ENCODE measurements at places on chromosomes 4 and X.
A peak's percentile ranks its signal among the peaks of the same experiment; 100 is the strongest.

DNA sequence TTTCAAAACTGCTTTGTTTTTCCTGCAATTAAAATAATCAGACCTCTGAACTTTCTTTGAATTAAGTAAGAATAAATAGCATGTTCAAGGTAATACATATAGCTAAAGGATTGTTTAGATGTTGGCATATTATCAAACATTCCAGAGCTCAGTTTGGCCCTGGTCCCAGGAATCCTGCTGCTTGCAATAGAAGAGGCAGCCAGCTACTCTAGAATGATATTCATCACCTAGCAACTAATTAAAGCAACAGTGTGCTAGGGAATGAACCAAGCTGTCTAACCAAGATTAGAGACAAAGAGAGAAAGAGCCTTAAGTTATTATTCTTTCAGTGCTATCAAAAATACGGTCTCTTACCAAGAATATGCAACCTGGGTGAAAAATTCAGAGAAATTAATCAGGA is 460.9 kb downstream of the GABRG1 start:
- no peak for DNase-seq

DNA sequence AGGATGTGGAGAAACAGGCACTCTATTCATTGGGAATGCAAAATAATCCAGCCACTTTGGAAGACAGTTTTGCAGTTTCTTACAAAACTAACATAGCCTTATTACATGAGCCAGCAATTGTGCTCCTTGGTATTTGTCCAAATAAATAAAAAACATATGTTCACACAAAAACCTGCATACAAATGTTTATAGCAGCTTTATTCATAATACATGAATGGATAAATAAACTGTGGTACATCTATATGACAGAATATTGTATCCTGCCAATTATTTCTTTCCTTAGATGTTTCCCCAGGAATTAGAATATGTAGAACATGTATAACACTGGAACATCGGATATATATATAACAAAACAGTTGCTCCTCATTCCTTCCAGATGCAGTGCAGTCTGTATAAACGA is 57.7 kb upstream of the VEGFC start:
- no peak for DNase-seq

GRCh38 chr4:105461621-105462382 is 12.1 kb downstream of the PPA2 start:
- DNase-seq, result no peak

GRCh38 chr4:61173799-61174198 is 26.3 kb upstream of the ADGRL3 start:
- DNase-seq, result no peak

DNA sequence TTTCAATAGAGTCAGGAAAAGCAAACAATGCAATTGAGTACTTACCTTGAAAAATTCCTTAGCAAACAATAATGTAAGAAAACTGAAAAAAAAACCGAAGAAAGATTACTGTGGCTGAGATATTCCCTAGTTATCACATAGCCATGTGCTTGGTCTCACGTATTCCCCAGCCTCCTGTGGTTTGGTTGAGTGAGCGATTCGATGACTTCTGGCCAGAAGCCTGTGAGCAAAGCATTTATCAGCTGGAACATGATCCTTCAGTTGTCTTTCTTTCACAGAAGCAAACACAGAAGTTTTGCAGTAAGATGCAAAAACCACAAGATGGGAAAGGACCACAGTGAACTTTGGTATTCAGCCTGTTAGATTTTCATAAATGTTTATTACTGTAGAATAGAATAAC is 1754.3 kb upstream of the AGA start:
- no peak for DNase-seq

DNA sequence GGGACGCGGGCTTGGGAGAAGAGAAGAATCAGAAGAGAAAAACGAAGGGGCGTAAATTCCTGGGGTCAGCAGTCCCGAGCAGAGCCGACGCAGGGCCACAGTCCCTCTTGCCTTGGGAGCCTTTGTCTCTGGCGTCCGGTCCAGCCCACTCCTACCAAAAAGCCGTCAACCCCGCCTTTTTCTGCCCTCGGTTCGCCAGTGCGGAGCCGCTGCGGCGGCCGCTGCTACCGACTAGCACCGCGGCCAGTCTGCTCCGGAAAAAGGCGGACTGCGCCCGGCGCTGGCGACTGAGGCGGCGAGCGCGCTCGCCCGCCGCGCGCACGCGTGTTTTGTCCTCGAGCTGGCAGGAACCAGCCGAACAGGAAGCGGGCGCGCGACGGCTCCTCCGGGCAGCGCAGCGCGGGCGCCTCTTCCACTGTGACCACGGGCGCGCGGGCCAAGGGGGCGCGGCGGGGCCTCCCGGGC is 502 bp downstream of the HNRNPDL start:
- DNase-seq, result no peak

- no peak for DNase-seq
Measured at GRCh38 chrX:114073926-114074325, 510.0 kb upstream of the HTR2C start.

- no peak for DNase-seq
Measured at GRCh38 chr4:55469979-55470378, 74.2 kb downstream of the TMEM165 start.

GRCh38 chr4:61950625-61951024 is 750.5 kb downstream of the ADGRL3 start:
- DNase-seq, result no peak

GRCh38 chr4:1027219-1027914 is 15.9 kb downstream of the FGFRL1 start:
- no peak for DNase-seq

GRCh38 chr4:81605271-81605670 is 133.6 kb upstream of the RASGEF1B start:
- no peak for DNase-seq

- no peak for DNase-seq
Measured at GRCh38 chr4:65825116-65825753, 154.9 kb upstream of the EPHA5 start.

DNA sequence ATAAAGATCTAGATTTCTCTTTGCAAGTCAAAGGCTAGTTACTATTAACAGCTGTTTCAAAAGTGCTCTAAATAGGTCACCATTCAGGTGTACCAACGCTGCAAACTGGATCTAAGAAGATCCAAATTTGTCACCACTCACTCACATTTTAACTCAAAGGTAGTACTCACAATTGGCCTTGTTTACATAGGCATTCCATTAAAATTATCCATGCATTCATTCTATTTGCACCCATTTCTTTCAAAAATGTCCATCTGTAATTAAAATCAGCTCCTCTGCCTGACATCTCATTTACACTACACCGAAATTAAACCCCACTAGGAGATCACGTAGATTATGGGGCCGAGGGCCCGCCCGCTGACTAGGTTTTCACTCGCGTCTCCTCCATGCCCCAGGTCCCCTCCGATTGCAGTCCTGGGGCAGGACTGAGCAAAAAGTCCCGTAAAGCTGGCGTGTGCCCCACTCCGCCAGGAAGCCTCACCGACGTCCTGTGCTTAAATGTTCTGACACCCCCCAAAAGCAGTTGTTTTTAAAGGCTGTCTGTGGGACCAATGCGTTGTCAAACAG is 1.3 kb upstream of the ING2 start:
- peak; percentile 21 for DNase-seq

DNA sequence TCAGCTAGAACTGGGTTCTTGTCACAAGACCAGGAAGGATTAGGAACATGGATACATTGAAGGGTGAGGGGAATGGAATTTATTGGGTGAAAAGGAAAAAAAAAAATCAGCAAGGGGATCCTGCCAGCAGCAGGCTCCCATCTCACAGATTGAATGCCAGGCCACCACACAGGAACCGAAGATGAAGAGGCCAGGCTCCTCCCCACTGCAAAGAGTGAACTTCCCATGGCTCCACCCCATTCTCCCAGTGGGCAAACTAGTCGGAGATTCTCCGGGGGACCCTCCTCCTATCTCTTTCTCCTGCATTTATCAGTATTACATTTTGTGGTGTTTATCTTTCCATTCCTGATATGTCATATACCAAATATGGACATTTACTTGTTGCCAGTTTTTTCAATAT is 46.0 kb upstream of the MAGED1 start:
- no peak for DNase-seq

DNA sequence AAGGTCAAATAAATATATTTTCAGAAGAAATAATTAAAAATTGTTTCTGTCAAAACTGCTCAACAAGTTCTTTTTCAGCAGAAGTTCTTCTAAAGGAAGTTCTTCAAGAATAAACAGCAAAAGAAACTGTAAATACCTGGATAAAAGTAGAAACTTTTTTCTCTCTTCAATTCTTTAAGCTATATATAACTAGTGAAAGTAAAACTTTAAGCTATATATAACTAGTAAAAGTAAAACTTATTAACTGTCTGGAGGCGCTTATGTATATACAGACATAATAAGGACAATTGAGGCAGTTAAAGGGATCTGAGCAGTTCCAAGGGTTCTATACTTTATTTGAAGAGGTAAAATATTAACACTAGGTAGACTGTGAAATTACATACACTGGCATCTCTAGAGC is 126.9 kb downstream of the LRBA start:
- DNase-seq, result no peak

- DNase-seq, result no peak
Measured at GRCh38 chrX:109040057-109040456, 303.7 kb upstream of the IRS4 start.

DNA sequence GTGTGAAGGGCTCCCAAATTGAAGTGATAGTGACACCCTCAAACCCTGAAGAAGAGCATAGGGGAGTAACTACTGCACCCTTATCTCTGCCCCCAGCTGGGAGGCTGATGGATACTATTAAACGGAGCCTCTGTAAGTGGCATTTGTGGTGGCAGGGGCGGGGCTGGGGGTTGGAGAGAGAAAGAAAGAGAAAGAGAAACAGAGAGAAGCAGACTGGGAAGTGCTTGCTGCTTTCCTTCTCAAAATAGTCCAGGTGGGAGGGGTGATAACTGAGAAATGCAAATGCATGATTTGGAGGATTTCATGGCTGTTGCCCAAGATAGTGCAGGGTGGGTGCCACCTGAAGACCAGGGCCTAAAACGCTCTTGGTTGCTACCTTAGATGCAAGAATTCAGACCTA is 253.5 kb upstream of the GATB start:
- DNase-seq, result peak; percentile 35

- no peak for DNase-seq
Measured at GRCh38 chrX:129718676-129719075, 20.1 kb upstream of the XPNPEP2 start.

DNA sequence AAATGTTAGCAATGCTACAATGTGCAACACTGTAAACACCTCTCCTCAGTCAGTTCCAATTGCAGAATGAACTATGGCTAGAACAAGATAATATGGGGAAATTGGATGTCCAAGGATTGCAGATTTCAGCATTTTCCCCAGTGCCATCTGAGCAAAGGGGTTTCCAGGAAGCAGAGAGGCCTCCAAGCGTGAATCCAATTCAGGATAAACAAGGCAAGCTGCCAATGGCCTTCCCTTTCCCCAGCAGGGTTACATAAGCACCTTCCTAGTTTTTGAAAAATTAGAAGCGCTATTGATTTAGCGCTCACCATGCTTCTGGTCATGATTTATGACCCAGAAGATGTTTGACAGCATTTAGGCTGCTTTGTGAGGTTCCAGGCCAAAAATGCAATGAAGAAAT is 223.0 kb upstream of the GATB start:
- DNase-seq, result no peak

DNA sequence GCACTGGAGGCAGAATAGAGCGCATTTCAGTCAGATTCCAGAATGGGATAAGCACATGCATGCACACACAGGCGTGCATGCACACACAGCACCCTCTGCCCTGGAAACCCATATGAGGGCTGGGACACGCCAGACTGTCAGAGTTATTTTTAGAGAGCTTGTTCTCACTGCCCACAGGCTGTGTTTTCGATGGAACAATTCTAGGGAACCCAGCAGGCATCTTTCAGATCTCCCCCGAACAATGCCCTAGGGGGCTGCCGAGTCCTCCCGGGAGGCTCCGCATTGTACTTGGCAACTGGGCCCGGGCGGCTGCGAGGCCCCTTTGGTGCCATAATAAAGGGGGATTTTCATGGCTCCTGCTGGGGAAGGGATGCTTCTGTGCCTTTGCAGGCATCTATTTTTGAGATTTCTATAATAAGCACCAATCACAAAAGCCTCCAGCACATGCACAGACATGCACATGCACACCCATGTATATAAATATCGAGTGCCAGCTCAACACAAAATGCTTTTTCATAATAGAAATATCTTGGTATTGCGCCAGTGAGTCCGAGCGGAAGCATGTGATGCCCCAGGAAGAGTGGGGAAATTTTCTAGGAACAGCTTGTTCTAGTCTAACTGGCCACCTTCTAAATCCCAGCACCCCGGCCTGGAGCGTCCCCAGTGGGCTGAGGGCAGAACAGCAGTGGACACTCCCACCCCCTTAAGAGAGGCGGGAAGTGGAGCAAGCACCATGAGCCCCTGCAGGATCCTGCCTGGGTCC is 88.5 kb downstream of the PHKA2 start:
- no peak for DNase-seq

DNA sequence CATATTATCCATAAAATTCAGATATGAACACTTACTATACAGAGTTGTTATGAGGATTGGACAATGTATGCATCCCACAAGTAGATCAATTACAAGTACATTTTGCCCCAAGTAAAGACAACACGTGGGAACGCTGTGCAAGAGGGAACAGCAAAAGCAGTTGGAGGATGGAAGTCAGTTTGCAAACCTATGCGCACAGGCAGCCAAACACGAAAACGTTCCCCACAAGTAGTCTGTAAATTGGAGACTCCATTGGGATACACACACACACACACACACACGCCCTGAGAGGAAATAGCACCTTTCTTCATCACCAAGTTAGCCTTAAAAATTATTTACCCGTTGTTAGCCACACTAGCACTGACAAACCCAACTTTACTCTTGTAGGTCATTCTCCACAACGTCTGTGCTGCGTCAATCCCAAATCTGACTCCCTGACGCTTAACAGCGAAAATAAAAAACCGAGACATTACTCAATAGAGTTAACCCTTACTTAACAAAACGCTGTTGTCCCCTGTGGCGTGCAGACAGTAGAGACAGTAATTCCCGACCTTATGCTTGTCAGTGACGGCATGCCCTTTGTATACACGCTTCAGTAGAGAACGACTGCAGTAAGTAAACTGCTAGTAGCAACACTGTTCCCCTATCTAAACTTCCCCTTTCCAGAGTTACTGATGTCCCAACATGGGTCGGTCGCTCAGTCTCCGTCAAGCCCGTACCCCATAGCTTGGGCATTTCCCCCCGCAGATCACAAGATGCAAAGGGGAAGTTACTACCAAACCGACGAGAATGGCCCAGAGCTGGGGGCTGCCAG is 730 bp downstream of the MANBA start:
- DNase-seq, result no peak

GRCh38 chrX:39616098-39616729 is 481.5 kb downstream of the BCOR start:
- no peak for DNase-seq

- DNase-seq, result no peak
Measured at GRCh38 chr4:189124149-189124758, 816.4 kb upstream of the FRG1 start.

DNA sequence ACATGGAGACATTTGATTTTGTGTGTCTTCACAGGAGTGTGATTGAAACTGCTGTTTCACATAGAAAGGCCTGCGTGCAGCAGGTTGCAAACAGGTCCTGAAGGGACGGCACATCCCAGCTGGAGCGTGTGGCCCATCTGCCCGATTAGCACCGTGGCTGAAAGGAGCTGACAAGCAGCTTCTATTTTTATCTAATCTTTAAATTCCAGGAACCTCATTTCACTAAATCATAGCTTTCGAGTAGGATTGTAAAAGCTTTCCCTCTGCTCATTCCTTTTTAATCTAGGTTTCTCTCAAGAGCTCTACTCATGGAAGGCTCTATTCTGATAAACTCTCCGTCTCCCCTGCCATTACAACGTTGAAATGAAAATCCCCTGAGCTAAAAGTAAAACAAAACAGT is 106.8 kb downstream of the FSTL5 start:
- DNase-seq, result no peak

All from activated CD4-positive, alpha-beta T cell treated with anti-CD3 and anti-CD28 coated beads for 24 hours (primary cell).